ENCODE measurements at places on chromosomes 3 and 15. TPM values are rescaled to one million over a fixed set of nuclear protein-coding genes. Genes with fewer than 3 reads are reported as not detected.
A peak's percentile ranks its signal among the peaks of the same experiment; 100 is the strongest.

DNA sequence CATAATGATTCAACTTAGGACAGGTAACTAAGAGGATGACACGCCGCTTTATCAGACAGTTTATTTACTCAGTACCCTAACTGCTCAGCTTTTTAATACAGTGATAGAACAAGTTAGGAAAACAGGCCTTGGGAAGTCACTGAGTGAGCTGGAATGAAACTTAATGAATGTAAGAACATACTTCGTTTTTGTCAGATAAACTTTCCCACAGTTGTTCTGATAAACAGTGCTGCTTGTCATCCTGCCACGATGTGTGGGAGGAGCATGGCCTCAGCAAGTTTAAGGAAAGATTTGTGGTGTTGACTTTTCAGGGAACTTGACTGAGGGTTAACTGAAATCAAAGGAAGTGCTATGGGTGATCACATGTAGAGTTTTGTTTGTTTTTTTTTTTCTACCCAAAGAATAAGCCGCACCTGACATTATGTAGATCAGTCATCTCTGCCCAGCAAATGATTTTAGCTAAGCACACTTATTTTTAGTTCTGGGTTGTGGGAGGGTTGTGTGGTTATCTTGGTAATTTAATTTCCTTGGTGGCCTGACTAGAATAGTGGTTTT, 5.6 kb upstream of the P2RY14 start:
- H3K4me1 ChIP-seq = no peaks in the 10 kb centered on the region
- no peaks in the 10 kb centered on the region for H3K27me3 ChIP-seq

DNA sequence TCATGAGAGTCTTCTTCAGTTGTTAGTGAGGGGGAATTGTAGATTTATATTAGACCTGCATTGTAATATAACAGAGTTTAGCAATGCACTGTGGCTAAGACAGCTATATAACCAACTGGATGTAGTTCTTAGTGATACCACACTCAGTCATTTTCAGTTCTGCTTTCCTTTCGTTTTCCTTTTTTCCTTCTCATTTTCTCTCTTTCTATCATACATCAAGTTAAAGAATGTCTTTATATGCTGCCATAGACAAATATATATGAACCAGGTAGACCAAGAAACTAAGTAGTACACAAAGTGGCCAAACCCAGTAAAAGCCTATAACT, 43.7 kb upstream of the CD47 start:
- H3K4me1 ChIP-seq = peaks cover 7% of the 10 kb centered on the region
- no peaks in the 10 kb centered on the region for H3K36me3 ChIP-seq
- no peaks in the 10 kb centered on the region for H3K27me3 ChIP-seq
- H3K27ac ChIP-seq = no peak overlapping the region
- DNase-seq = no peak

- no peaks in the 10 kb centered on the region for H3K27me3 ChIP-seq
- no peak overlapping the region for H3K27ac ChIP-seq
- peaks cover 2% of the 10 kb centered on the region for H3K4me1 ChIP-seq
- peak; percentile 92 for DNase-seq
Measured at GRCh38 chr15:57533448-57533799, 58.3 kb upstream of the MYZAP start.

DNA sequence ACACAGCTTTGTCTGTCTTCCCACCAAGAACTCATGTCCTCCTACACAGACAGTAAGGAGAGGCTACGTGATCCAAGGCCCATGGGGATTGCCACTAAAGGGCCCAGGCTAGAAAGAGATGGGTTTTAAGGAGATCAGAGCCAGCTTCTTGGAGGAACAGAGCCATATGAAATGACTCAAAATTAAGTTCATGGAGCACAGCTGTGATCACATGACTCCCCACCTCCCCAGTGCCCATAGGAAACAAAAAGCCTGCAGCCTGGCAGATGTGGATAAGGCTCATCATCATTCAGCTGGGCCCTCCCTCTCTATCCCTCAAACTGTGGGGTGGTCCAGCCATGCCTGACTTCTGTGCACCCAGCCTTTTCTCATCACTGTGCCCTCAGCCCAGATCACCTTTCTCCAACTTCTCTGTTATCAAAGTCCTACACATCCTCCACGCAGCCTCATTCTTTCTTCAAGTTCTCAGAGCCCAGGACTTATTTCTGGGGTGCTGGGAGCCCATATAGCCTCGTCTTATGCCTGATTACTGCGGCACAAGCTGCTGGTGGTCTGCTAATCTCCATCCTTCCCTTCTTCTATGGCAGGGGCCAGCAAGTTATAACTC, 137.6 kb downstream of the SMAD6 start:
- H3K4me1 ChIP-seq = peaks cover 18% of the 10 kb centered on the region
- peak; percentile 49 for DNase-seq
- H3K27ac ChIP-seq = no peak overlapping the region

GRCh38 chr15:59380902-59381610, 8.4 kb upstream of the MYO1E start:
- no peaks in the 10 kb centered on the region for H3K36me3 ChIP-seq
- no peaks in the 10 kb centered on the region for H3K4me1 ChIP-seq
- no peak overlapping the region for H3K27ac ChIP-seq
- no peak overlapping the region for H3K4me3 ChIP-seq
- DNase-seq = no peak
- H3K27me3 ChIP-seq = no peaks in the 10 kb centered on the region

DNA sequence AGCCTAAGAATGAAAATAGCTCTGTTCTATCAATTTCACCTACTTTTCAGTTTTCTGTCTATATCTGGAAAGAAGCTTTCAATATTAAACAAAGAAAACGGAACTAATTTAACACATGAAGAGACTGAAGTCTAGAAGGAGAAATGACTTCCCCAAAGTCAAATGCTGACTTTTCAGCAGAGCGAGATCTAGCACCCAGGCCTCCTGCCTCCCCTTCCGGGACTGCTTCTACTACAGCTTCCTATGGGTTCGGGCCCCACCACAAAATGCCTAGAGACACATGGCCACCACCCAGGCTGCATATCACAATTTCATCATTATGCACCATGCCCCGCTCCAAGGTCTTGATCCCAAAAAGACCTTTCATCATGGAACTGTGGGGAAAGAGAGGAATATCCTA, 104.5 kb downstream of the SST start:
- no peaks in the 10 kb centered on the region for H3K27me3 ChIP-seq
- H3K27ac ChIP-seq = no peak overlapping the region

DNA sequence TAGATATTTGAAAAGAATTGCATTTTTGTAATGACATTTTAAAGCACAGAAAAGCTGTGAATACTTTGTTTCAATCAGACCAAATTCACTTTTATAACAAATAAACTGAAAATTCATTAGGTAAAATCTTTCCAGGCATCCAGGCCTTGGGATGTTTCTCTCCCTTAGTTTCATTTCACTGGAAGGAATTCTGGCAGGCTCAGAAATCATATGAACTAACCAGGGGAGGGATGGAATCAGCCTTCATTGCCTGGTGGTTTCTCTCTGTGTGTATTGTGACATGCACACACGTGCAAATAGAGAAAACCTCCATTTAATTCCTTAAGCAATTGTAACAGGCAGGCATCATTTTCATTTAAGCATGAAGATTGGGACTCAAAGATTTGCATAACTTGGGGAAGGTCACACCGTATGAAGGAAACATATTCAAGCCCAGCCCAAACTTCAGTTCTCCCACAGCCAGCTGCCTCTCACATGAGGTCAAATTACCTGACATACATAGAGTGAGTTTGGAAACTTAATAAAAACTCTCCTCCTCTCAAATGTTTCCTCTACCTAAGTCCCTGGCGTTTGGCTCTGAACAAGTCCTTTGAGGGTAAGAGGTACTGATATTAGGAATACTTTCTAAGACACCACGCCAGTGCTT, 376.1 kb upstream of the MCTP2 start:
- no peak overlapping the region for H3K4me3 ChIP-seq
- no peaks in the 10 kb centered on the region for H3K36me3 ChIP-seq
- no peaks in the 10 kb centered on the region for H3K27me3 ChIP-seq
- H3K27ac ChIP-seq = no peak overlapping the region

- no peaks in the 10 kb centered on the region for H3K36me3 ChIP-seq
- H3K4me3 ChIP-seq = no peak overlapping the region
- H3K27ac ChIP-seq = no peak overlapping the region
- H3K27me3 ChIP-seq = no peaks in the 10 kb centered on the region
- DNase-seq = no peak
Measured at GRCh38 chr3:189561256-189561655, 69.9 kb upstream of the TP63 start.

DNA sequence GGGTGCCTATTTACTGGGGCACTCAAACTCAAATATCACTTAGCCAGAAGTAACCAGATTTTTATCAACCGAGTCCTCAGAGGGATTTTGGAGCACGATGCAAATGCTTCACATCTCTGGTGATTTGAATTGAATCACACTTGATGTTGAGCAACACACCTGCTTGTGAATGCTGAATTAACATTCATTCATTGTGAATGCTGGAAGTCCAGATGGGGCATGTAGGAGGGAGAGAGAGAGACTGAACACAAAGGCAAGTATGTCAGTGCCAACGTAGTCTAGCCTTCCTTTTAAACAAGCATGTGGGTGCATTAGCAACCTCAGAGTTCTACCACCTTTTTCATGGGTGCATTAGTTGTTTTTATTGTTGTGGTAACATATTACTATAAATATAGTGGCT, 156.2 kb downstream of the ADAMTSL3 start:
- no peaks in the 10 kb centered on the region for H3K36me3 ChIP-seq
- H3K27ac ChIP-seq = no peak overlapping the region
- no peak for DNase-seq
- no peaks in the 10 kb centered on the region for H3K27me3 ChIP-seq

MAP1A gene
- 8.8 TPM for total RNA-seq

- H3K4me3 ChIP-seq = no peak overlapping the region
- no peaks in the 10 kb centered on the region for H3K27me3 ChIP-seq
- no peak overlapping the region for H3K27ac ChIP-seq
- no peaks in the 10 kb centered on the region for H3K4me1 ChIP-seq
Measured at GRCh38 chr3:173529062-173529711, 131.6 kb downstream of the NLGN1 start.

DNA sequence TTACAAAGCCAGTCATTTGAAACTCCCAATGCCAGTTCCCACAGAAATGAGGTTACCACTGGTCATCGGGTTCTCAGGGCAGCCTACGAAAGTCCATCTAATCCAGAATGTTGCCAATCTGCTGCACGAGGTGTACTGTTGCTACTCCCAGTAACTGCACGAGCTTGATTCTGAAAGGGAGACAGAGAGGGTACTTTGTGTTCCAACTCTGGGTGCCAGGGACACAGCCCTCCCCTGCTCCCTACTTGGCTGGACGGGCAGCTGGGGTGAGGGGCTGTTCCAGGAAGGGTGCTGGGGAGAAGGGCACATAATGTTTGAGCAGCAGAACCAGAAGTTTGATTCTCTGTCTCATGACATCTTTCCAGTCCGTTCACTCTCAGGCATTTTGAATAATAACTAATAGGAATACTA, 27.1 kb upstream of the OSBPL11 start:
- DNase-seq = no peak
- no peaks in the 10 kb centered on the region for H3K36me3 ChIP-seq
- no peaks in the 10 kb centered on the region for H3K4me1 ChIP-seq
- no peak overlapping the region for H3K27ac ChIP-seq
- no peaks in the 10 kb centered on the region for H3K27me3 ChIP-seq

CPN2 gene
- not detected for total RNA-seq

GRCh38 chr15:42131826-42132806, 24.3 kb downstream of the PLA2G4F start:
- H3K4me1 ChIP-seq = no peaks in the 10 kb centered on the region
- H3K27me3 ChIP-seq = no peaks in the 10 kb centered on the region
- no peak for DNase-seq
- no peak overlapping the region for H3K4me3 ChIP-seq

- H3K27me3 ChIP-seq = no peaks in the 10 kb centered on the region
- no peak overlapping the region for H3K4me3 ChIP-seq
- H3K27ac ChIP-seq = no peak overlapping the region
- H3K36me3 ChIP-seq = peaks cover 23% of the 10 kb centered on the region
Measured at GRCh38 chr3:136332776-136333175, 82.6 kb downstream of the PCCB start.

DNA sequence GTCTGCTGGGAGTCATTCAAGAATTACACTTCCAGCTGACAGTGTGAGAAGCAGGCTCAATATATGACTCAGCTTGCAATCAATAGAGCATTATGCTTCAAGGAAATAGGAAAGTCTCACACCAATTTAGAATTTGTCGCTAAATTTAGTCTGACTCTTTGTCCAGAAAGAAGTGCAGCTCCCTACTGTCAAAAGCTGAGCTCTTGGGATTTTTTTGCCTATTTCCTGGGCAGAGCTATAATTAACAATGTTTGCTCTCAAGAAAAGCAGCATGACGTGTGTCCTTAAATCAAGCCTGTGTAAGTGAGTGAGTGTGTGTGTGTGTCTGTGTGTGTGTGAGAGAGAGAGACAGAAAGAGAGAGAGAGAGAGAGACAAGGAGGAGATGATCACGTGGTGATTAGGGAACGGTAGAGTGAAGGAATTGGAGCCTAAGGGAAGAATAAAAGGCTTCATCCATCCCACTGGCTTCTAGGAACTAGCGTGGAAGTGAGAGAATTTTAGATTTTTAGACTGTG, 16.4 kb upstream of the SLC35G2 start:
- peak; percentile 20 for DNase-seq
- H3K4me3 ChIP-seq = no peak overlapping the region
- no peaks in the 10 kb centered on the region for H3K27me3 ChIP-seq
- no peaks in the 10 kb centered on the region for H3K36me3 ChIP-seq

DNA sequence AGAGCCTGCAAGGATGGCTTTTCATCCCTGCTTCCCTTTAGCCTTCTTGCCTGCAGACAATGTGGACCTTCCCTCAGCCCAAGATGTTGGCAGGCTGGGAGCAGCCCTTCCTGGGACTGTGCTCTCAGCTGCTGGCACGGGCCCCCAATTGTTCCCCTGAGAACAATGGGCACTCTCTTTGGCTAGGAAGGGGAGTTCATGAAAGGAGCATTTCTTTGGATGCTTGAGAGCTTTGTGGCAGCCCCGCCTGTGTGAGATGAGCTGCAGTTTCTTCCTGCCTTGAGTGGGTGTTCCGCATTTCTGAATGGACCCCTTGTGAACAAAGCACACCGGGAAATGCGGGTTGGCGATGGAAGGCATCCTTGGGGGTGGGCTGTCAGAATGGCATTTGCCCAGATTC, 35.0 kb upstream of the BSN start:
- no peaks in the 10 kb centered on the region for H3K36me3 ChIP-seq
- H3K27me3 ChIP-seq = no peaks in the 10 kb centered on the region
- H3K4me3 ChIP-seq = no peak overlapping the region
- H3K27ac ChIP-seq = no peak overlapping the region
- H3K4me1 ChIP-seq = no peaks in the 10 kb centered on the region

TNNC1 gene
- total RNA-seq = 35.6 TPM

- no peak for DNase-seq
- peaks cover 10% of the 10 kb centered on the region for H3K36me3 ChIP-seq
- no peaks in the 10 kb centered on the region for H3K4me1 ChIP-seq
- H3K27me3 ChIP-seq = no peaks in the 10 kb centered on the region
- no peak overlapping the region for H3K4me3 ChIP-seq
Measured at GRCh38 chr3:193614430-193614829, 21.4 kb downstream of the OPA1 start.

- peaks cover 13% of the 10 kb centered on the region for H3K4me1 ChIP-seq
- no peak overlapping the region for H3K4me3 ChIP-seq
- DNase-seq = no peak
- H3K27me3 ChIP-seq = no peaks in the 10 kb centered on the region
Measured at GRCh38 chr3:58679974-58680666, 13.5 kb upstream of the FAM3D start.
